Activated T-cell treated with anti-CD3 and anti-CD28 coated beads, Interleukin-2, amount 50 U/mL, for 24 hours (primary cell): ENCODE measurements at places on chromosomes 5 and 9.

DNA sequence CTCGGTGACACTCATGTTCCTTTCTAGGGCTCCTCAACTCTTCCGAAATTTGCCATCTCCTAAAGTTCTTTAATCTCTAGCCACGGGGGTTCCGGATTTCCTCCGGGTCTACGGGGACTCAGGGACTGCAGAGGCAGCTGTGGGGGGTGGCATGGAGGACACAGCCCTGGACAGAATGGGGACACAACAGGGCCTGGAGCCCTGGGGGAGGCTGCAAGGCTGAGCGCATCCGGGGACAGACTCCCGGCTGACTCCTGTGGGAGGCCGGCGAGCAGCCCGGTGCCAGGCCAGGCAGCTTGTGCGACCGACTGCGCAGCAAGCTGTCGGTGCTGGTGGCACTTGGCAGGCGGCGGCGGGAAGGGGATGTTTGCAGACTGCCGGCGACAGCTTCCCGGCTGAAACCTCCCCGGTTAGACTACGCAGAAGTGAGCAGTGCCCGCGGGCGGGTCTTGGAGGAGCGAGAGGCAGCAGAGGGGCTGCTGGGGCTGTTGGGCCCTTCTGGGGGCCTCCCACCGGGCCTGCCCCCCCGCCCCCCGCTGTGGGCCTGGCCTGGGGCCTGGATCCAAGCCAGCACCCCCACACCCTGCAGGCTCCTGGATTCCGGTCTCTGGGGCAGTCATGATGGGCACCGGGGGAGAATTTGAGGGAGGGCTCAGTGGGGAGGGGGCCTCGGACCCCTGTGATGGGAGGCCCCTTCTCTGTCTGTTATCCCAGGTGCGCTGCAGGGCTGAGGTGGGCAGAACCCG, 28.7 kb upstream of the UBAC1 start:
- H3K4me1 ChIP-seq: peaks cover 22% of the 10 kb centered on the region
- no peaks in the 10 kb centered on the region for H3K27me3 ChIP-seq
- no peak overlapping the region for H3K27ac ChIP-seq
- H3K36me3 ChIP-seq: no peaks in the 10 kb centered on the region

DNA sequence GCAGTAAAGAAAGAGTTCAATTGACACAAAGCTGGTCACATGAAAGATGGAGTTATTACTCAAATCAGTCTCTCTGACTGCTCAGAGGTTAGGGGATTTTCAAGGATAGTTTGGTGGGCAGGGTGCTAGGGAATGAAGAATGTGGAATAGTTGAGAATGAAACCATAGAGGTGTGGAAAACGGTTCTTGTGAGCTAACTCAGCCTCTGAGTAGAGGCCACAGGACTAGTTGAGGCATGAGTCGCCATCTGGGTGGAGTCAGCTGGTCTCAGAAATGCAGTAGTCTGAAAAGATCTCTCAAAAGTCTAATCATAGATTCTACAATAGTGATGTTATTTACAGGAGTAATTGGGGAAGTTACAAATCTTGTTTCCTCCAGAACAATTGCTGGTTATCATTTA, 178.9 kb upstream of the SPEF2 start:
- H3K27ac ChIP-seq: no peak overlapping the region
- H3K4me1 ChIP-seq: no peaks in the 10 kb centered on the region
- H3K36me3 ChIP-seq: no peaks in the 10 kb centered on the region
- H3K4me3 ChIP-seq: no peak overlapping the region

- no peak for DNase-seq
- H3K27ac ChIP-seq: no peak overlapping the region
- no peak overlapping the region for H3K4me3 ChIP-seq
- no peaks in the 10 kb centered on the region for H3K4me1 ChIP-seq
- no peaks in the 10 kb centered on the region for H3K36me3 ChIP-seq
- no peaks in the 10 kb centered on the region for H3K27me3 ChIP-seq
These were observed 183.5 kb upstream of the EDIL3 start for GRCh38 chr5:84568171-84568570.

DNA sequence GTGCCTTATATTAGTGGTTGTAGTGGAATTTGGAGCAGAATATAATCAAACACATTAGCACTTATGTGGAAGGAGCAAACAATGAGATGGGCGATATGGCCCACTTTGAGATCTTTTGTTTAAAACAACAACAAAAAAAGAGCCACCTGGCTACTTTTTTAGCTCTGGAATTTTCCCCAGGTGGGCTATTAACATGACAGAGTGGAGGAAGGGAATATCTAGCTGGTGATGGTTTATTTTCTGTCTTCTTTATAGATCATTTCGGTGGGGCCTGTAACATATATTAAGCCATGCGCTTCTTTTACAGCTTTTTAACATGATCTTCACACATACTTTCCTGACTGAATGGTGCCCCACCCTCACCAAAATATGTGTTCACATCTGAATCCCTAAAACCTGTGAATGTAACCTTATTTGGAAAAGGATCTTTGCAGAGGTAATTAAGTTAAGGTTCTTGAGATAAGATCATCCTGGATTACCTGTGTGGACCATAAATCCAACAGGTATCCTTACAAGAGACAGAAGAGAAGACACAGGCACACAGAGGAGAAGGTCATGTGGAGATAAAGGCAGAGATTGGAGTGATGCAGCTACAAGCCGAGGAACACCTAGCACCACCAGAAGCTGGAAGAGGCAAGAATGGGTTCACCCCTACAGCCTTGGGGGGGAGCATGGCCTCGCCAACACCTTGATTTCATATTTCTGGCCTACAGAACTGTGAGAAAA, 16.6 kb upstream of the ENTREP1 start:
- no peak for DNase-seq
- no peaks in the 10 kb centered on the region for H3K36me3 ChIP-seq
- H3K27me3 ChIP-seq: peaks cover 19% of the 10 kb centered on the region
- H3K27ac ChIP-seq: no peak overlapping the region
- no peaks in the 10 kb centered on the region for H3K4me1 ChIP-seq

GRCh38 chr5:176481711-176482110, 33.5 kb downstream of the FAF2 start:
- no peak for DNase-seq
- H3K4me1 ChIP-seq: peaks cover 32% of the 10 kb centered on the region
- no peak overlapping the region for H3K4me3 ChIP-seq
- H3K27ac ChIP-seq: peak overlapping the region; percentile 71
- H3K36me3 ChIP-seq: peaks cover 76% of the 10 kb centered on the region

DNA sequence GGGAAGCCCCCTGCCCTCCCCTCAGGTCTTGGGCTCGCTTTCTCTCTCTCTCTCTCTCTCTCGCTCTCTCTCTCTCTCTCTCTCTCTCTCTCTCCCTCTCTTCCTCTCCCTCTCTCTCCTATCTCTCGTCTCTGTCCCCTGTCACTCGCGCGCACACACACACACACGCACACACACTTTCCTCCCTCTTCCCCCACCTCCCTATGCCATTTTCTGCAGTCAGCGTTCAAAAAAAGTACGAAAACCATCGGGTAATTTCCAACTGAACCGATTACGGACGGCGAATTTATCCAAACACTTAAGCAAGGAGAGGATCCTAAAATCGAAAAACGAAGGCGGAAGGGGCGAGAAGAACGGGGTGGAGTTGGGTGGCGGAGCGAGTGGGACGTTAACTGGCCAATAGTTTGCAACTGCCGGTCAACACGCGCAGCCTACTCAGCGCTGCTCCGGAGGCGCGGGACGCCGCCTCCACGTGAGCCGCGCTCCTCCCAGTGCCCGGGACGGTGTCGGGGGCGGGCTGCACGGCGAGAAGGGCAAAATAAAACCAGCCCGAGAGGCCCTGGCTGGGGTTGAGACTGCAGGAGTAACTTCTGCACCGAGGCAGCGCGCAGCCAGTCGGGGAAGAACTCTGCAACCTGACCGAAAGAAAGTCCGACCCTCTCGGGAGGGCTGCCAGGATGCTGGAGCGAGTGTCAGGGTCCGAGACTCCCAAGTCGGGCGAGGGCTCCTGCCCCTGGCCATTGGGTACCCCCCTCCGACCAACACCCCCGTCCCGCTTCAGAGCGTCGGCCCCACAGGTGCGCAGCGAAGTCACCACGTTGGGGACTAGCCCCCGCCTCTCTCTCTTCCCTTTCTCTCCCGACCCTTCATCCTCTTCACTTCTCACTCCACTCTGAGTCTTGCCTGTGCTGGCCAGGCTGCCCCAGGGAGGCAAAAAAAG, 24.9 kb upstream of the ELAVL2 start:
- H3K36me3 ChIP-seq: no peaks in the 10 kb centered on the region
- peaks cover 22% of the 10 kb centered on the region for H3K27me3 ChIP-seq

- H3K36me3 ChIP-seq: peaks cover 90% of the 10 kb centered on the region
- peaks cover 12% of the 10 kb centered on the region for H3K4me1 ChIP-seq
- peak overlapping the region; percentile 37 for H3K27ac ChIP-seq
- DNase-seq: no peak
- H3K27me3 ChIP-seq: no peaks in the 10 kb centered on the region
These were observed 54.8 kb downstream of the RNF38 start for GRCh38 chr9:36345103-36345846.

- no peaks in the 10 kb centered on the region for H3K4me1 ChIP-seq
- H3K4me3 ChIP-seq: no peak overlapping the region
- no peak overlapping the region for H3K27ac ChIP-seq
- DNase-seq: no peak
- H3K27me3 ChIP-seq: no peaks in the 10 kb centered on the region
- no peaks in the 10 kb centered on the region for H3K36me3 ChIP-seq
These were observed 115.0 kb upstream of the SLIT3 start for GRCh38 chr5:169415948-169416347.

DNA sequence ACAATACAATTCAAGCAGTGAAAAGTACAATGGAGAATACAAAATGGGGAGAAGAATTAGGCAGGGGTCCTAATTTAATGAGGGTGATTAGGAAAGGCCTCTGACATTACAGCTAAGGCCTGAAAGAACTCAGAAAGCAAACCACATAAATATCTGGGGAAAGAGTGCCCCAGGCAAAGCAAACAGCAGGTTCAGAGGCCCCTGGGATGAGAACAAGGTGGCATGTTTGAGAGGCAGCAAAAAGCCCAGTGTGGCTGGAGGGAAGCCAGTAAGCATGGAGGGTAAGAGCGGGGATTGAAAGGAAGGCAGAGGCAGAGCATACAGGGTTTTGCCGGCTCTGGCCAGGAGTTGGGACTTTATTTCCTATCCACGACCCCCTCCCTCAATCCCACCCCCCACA, 33.4 kb upstream of the VDAC1 start:
- DNase-seq: no peak
- H3K4me3 ChIP-seq: no peak overlapping the region
- no peaks in the 10 kb centered on the region for H3K27me3 ChIP-seq
- H3K27ac ChIP-seq: no peak overlapping the region

- peaks cover 3% of the 10 kb centered on the region for H3K27me3 ChIP-seq
- no peaks in the 10 kb centered on the region for H3K36me3 ChIP-seq
- DNase-seq: no peak
- peaks cover 33% of the 10 kb centered on the region for H3K4me1 ChIP-seq
- H3K4me3 ChIP-seq: no peak overlapping the region
- H3K27ac ChIP-seq: no peak overlapping the region
These were observed 128.3 kb downstream of the SLF1 start for GRCh38 chr5:94746731-94747124.

DNA sequence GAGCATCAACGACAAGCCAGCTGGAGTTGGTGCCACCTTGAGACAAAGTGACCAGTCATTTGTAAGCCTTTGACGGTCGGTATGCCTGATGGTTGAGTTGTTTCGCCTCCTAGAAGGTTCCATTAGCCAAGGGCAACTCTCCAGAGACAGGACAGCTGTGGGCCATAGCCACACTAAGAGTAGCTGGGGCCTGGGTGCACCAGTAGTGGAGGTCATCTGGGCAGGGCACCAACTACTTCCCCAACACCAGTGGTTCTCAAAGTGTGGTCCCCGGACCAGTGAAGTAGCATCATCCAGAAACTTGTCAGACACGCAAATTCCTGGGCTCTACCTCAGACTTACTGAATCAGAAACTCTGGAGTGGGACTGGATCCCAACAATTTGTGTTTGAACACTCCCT, 217.5 kb upstream of the TAS2R1 start:
- no peak for DNase-seq
- H3K4me1 ChIP-seq: no peaks in the 10 kb centered on the region
- H3K27me3 ChIP-seq: no peaks in the 10 kb centered on the region
- no peaks in the 10 kb centered on the region for H3K36me3 ChIP-seq

DNA sequence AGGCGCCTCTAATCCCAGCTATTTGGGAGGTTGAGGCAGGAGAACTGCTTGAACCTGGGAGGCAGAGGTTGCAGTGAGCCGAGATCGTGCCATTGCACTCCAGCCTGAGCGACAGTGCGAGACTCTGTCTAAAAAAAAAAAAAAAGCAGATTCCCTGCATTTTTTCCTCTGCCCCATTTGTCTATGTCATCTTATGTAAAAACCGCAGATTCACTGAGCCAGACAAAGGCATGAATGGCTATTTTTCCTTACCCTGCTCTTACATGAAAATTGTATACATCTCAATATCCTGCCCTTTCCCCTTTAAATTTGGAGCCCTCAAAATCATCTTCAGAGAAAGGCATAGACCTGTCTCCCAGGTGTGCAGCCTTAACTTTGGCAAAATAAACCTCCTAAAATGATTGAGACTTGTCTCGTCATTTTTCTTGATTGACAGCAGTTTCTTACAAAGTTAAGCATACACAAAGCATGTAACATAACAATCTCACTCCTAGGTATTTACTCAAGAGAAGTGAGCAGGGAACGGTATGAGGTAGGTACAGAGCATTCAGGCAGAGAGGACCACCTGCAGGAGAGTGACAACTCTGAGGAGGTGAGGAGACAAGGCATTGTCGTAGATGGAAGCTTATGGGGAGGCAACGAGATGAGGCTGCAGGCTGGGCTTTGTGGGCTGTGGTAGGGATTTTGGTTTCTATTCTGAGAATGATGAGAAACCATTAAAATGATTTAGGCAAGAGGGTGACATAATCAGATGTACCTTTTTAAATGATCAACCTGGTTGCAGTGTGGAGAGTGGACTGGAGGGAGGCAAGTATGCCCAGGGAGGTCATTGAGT, 65.7 kb upstream of the IL6ST start:
- H3K4me3 ChIP-seq: no peak overlapping the region
- H3K27me3 ChIP-seq: no peaks in the 10 kb centered on the region
- peaks cover 78% of the 10 kb centered on the region for H3K4me1 ChIP-seq
- DNase-seq: no peak
- no peaks in the 10 kb centered on the region for H3K36me3 ChIP-seq
- H3K27ac ChIP-seq: peak overlapping the region; percentile 30

DNA sequence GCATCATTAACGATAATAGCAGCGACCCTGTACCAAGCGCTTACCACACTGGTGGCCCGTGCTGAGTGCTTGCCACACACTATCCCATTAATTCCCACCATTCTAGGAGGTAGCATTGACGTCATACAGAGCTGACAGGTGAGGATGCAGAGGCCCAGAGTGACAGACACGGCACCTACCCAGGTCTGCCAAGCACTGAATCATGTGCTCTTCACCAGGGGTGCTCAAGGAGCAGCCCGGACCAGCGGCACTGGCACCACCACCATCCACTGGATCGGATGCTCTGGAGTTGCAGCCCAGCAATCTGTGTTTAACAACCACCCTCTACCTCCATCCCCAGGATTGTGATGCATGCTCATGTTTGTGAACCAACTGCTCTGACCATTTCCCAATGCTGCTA, 3.4 kb downstream of the TNIP1 start:
- H3K4me1 ChIP-seq: peaks cover 79% of the 10 kb centered on the region
- H3K27me3 ChIP-seq: no peaks in the 10 kb centered on the region
- peak overlapping the region; percentile 96 for H3K27ac ChIP-seq
- H3K36me3 ChIP-seq: peaks cover 82% of the 10 kb centered on the region
- no peak for DNase-seq
- peak overlapping the region; percentile 81 for H3K4me3 ChIP-seq

- H3K4me3 ChIP-seq: no peak overlapping the region
- peaks cover 19% of the 10 kb centered on the region for H3K4me1 ChIP-seq
- H3K27me3 ChIP-seq: no peaks in the 10 kb centered on the region
- no peak for DNase-seq
- H3K27ac ChIP-seq: peak overlapping the region; percentile 42
These were observed 247.5 kb downstream of the DOCK8 start for GRCh38 chr9:462121-462520.
